ENCODE measurements at places on chromosomes 16 and 17.

GRCh38 chr16:10308305-10309193 is 77.3 kb upstream of the ATF7IP2 start:
- DNase-seq, result no peak

DNA sequence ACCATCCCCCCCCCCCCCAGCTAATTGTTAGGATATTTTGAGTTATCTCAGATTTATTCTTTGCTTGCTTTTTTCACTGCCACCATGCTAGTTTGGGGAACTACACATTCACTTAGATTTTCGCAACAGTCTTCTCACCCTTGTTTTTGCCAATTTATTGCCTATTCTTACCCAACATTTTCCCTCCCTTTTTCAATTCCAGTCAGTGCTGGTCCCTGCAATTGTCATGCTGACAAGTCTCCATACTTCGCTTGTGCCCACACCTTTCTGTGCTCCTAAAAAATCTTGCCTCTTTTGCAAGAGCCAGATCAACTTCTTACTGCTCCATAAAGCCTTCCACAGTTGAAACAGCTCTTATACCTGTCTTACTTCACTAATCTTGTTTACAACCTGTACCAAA is 16.3 kb downstream of the TNRC6A start:
- DNase-seq, result no peak

- no peak for DNase-seq
These were observed 56.3 kb downstream of the LMF1 start for GRCh38 chr16:914440-914839.

- no peak for DNase-seq
These were observed 101.6 kb upstream of the KIF2B start for GRCh38 chr17:53721101-53721500.

DNA sequence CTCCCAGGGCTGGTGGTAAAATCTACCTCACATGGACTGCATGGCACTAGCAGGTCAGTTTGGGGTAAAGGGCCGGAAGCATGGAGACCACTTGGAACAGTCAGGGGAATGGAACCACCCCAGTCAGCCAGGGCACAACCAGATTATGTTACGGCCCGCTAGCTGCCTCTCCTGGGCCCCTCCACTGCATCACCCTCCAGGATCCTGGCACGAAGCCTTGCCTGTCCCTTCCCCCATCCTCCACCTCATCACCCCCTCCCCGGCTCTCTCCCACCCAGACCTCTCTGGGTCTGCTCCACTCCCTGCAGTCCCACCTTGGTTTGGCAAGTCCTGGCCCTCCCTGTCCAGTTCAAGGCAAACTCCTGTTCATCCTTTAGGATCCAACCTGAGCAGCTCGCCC is 91.7 kb downstream of the CLEC16A start:
- no peak for DNase-seq

DNA sequence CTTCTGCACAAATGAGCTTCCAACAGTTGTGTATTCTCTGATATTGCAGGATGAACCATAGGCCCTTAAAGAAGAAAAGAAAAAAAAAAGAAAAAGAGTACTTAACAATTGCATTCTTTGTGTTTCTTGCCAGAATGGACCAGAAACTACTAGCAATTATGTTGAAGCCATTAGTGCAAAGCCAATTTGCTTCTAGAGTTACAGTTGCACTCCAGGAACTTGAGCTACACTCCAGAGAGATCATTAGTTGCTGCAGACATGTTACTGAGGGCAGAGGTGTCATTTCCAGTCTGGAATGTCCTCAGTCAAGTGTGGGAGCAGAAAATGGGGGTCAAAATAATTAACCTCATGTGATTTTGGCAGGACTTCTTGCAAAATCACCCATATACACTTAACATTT is 85.6 kb upstream of the CCL2 start:
- no peak for DNase-seq

GRCh38 chr16:62060089-62060488 is 23.9 kb upstream of the CDH8 start:
- no peak for DNase-seq

All from stimulated activated CD8-positive, alpha-beta memory T cell treated with anti-CD3 and anti-CD28 coated beads, Interleukin-15, amount 100 ng/mL, for 4 hours (primary cell).